Stimulated activated effector memory CD8-positive, alpha-beta T cell treated with anti-CD3 and anti-CD28 coated beads, Interleukin-12 subunit alpha, Interleukin-12 subunit beta, amount 100 ng/mL, for 72 hours (primary cell): ENCODE measurements at places on chromosomes 4 and X.
A peak's percentile ranks its signal among the peaks of the same experiment; 100 is the strongest.

DNA sequence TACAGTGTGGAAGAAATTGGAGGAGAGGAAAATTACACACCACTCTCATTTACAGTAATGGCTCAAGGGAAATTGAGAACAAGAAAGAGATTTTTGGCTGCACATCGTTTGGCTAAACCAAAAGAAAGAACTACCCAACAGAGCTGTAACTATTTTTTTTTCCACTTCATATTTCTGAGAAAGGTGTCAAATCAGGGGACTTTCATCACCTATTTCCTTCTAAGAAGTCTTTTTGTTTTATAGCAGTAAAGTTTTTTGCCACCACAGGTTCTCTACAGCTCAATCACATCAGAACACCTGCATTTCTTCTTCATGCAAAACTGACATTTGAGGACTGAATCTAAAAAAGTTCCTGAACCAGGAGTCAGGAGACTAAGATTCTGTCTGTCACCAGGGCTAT, 57.5 kb upstream of the TNIP3 start:
- DNase-seq, result no peak

DNA sequence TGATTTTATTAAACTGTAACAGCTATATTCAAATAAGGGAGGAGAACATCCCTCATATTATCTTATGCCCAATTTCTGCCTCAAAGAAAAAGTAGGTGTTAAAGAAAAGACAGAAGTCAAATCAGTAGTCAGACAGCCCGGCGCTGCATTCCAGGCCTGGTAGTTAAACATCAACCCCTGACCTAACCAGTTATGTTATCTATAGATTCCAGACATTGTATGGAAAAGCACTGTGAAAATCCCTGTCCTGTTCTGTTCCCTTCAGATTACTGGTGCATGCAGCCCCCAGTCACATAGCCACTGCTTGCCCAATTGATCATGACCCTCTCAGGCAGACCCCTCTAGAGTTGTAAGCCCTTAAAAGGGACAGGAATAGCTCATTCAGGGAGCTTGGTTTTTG, 269.9 kb upstream of the GALNT7 start:
- no peak for DNase-seq

GRCh38 chr4:147724468-147725201, 7.3 kb upstream of the ARHGAP10 start:
- DNase-seq, result no peak

- no peak for DNase-seq
Observed at GRCh38 chr4:146648461-146648783, 9.7 kb downstream of the POU4F2 start.

DNA sequence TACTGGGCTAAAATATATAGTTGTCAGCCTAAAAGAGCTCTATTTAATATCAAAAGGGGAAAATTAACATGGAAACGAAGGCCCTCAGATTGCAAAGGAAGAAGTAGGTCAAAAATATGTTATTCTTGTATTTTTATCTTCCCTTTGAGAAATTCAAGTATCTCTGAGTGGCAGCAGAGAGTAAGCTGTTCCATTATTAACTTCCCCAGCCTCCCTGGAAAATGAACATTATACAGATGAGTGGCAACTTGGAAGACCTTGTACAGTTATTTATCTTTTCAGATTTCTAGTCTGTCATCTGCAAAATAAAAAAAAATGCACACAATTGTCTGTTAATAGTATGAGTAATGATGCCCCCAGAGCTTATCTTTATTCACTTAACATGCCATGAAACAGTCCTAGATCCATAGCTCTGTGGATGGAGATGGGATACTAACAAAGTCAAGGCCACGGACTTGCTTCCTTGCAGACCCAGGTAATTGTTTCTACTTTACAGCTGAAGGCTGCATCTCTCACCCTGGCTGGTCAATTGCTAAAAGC, 93.0 kb downstream of the CORIN start:
- DNase-seq, result no peak

GRCh38 chrX:56248492-56248891, 16.3 kb downstream of the KLF8 start:
- peak; percentile 7 for DNase-seq

GRCh38 chrX:72078411-72078810, 53.3 kb downstream of the RTL5 start:
- DNase-seq, result no peak

DNA sequence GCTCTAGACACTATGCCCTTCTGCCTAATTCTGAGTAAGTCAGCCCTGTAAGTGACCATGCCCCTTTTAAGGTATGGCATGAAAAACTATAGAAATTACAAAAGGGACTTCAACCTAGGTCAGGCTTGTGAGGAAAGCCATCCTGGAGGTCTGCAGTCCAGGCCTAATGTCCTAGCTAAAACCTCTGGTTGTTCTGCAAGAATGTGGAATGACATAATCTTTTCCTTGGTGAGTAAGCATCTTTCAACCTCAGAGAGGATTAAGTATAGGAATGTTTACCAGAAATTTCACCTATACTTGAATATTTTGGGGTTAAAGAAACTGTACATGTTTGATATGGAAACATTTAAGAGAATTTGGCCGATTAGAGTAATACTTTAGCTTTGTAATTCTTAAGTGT, 23.8 kb upstream of the HPSE start:
- no peak for DNase-seq

GRCh38 chr4:169925678-169926077, 100.5 kb downstream of the MFAP3L start:
- no peak for DNase-seq

DNA sequence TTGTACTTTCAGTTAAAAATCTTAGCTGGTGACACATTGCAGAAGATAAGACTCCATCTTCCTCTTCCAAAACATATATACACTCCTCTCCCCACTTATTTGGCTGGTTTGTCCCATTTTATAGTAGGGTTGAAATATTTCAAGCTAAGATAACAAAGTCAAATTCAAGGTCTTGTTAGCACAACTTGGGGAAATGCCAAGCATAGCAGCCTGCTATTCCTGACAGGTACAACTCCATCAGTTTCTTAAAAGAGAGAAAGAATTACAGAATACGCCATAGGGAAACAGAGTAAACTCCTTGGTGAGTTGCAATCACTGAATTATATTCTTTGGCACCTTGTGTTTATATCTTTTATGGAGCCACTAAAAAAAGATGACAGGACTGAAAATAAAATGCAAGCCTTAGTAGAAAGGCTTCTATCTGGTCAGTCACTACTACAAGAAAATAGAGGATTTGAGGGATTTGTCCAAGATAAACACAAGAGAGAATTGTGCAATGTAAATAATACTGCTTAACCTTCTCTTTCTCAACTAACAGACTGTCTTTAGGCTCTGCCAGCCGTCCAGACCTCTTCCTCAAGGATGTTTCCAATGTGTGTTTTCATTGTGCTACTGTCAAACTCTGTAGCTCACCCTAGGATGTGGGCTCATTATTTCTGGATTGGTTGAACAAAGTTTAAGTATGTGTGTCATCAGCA, 170.3 kb downstream of the VEGFC start:
- DNase-seq, result no peak

GRCh38 chr4:81454948-81455347, 16.8 kb downstream of the RASGEF1B start:
- no peak for DNase-seq

DNA sequence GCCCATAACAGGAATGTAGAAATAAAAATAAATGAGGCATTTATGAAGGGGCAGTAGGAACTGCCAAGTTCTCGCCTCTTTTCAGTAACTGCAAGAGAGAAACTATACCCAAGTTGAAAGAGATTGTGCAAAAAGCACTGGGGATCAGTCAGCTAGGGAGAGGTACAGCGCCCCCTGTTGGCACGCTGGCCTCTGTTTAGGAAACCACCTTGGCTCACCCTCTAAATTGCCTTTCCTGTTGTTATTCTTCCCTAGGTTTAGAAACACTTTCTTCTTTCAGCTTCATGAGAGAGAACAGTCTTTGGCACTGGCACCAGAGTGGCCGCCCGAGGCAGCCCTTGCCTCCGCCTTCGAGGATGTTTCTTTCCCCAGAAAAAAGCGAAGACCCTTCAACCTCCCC, 348.5 kb downstream of the MID1IP1 start:
- peak; percentile 31 for DNase-seq

GRCh38 chrX:30364229-30364628, 55.0 kb upstream of the NR0B1 start:
- no peak for DNase-seq

DNA sequence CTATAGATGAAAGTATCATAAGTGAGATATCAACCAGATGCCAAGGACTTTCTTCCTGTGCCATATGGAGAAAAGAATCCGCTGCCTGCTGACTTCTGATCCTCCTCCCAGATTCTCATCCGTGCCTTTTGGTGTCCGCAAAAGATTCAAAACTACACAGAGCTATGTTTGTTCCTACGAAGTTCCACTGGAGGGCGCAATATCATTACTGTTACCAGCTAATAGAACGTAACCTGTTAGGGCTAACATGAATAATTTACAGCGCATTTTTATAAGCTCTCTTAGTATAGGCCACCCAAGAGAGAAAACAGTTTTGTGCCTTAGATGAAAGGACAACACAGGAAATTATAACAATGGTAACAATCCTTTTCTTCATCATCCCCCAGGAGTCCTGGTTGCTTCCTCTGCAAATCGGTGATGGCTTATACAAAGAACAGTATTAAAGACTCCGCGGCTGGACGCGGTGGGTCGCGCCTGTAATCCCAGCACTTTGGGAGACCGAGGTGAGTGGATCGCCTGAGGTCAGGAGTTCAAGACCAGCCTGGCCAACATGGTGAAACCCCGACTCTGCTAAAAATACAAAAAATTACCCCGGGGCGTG, 22.8 kb upstream of the CENPVL3 start:
- DNase-seq, result no peak

DNA sequence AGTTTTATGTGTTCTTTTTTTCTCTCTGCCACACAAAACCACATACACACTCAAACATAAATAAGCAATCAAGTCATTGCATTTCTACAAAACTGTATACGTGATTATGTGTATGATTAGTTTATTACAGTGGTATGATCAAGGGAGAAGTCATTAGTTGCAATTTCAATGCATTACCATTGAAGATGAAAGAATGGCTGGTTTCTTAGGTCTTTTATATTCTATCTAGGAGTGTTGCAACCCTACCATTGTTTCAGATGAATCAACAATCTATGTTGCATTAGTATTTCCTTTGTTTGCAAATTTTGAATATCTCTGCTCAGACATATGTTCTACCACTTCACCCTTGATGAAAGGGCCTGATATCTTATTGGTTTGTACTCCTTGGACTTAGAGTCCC, 6.8 kb downstream of the ANXA3 start:
- no peak for DNase-seq

DNA sequence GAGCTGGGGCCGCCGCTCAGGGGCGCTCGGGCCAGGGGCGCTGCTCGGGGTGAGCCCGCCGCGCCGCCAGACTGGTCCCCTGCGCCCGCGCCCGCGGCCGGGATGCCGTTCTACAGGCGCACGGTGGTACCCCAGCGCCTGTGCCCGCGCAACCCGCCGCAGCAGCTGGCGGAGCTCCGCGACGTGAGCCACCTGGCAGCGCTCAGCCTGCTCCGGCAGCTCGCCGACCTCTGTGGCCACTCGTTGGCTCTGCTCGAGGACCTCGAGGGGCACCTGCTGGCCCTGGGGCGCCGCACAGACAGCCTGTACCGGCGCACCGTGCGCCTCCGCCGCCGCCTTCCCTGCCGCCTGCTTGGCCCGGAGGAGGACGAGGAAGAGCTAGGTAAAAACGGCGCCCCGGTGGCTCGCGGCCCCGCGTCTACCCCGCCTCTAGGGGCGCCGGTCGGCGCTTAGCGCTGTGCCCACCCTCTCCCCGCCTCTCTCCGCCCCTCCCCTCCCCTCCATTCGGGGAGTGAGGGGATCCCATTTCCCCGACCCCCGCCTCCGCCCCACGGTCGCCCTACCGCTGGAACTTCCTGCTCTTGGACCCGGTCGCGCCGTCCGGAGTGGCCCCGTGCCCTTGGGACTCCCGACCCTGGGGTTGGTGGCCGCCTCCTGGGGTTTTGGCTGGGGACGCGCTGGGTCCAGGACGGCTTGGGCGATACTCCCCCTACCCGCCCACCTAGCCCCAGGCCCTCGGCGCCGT, 513 bp downstream of the NHSL2 start:
- peak; percentile 57 for DNase-seq

DNA sequence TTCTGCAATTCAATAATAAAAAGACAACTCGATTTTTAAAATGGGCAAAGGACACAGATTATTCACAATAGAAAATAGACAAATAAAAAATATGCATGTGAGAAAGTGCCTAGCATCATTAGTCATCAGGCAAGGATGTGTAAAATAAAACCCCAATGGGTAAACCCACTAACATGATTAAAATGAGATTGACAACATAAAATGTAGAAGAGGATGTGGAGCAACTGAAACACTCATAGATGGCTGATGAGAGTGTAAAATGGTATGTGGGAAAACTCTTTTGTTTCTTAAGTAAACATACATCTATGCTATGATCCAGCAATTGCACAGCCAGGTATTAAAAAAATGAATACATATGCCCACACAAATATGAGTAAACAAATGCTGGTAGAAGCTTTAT, 177.6 kb downstream of the IQCM start:
- DNase-seq, result no peak

- no peak for DNase-seq
Observed at GRCh38 chrX:102154218-102154860, 1.4 kb downstream of the BEX5 start.

- no peak for DNase-seq
Observed at GRCh38 chr4:155615081-155615887, 51.4 kb upstream of the GUCY1A1 start.

DNA sequence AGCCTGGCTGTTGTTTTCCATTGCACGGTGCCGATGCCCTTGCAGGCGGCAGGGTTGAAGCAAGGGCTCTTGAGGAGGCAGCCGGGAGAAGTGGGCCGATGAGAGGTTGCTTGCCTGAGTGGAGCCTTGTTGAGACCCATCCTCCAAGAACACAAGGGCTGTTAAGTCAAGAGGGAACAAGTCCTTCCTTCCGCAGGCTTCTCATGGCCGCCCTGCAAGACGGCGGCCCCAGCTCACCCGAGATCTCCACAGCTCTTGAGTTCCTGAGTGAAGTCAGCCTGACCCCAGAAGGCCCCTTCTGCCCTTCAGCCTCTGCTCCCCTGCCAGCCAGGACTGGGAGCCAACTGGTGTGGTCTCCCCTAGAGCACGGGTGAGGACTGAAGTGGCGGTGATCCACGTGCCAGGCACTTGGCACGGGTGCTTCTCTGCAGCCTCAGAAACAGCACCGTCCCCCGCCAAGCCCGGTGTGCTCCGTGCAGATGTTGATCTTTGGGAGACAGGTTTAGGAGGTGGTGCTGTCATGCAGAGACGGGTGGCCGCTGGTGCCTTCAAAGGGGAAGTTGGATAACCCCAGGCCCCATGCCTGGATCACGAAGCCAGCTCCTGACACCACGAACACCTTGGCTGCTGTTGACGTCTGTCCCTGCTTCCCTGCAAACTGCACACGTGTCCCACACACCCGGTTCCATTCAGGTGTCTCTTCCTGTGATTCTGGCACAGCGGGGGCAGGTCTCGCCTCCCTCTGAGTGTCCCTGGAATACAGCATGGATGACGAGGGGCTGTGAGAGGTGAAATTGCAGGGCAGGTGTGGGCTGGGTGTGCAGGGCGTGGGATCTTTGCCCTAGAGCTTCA, 164.4 kb upstream of the PSAPL1 start:
- DNase-seq, result no peak
